Omental fat pad (tissue), 4 donors: ENCODE measurements at places on chromosomes 7 and 10. TPM values are rescaled to one million over a fixed set of nuclear protein-coding genes. Genes with fewer than 3 reads are reported as not detected.
A peak's percentile ranks its signal among the peaks of the same experiment; 100 is the strongest.

Gene NME8
- not detected for total RNA-seq

Gene CADPS2
- 32.1 TPM for total RNA-seq

Gene STEAP2
- 24.7 TPM for total RNA-seq

Gene ENTPD1
- 20.5 TPM for total RNA-seq

Gene HOXA6
- total RNA-seq = 1.1 TPM

Gene SFXN4
- total RNA-seq = 18.5 TPM

Gene CRHR2
- not detected for total RNA-seq

Gene SFRP4
- total RNA-seq = 10.9 TPM

Gene FRMD4A
- 66.8 TPM for total RNA-seq

Gene GIMAP7
- total RNA-seq = 5.8 TPM

Gene GPRIN2
- total RNA-seq = 0.46 TPM

Gene OR2A7
- total RNA-seq = 4.5 TPM

- no peak for DNase-seq
Measured at GRCh38 chr10:9913876-9914514, 1103.7 kb upstream of the CELF2 start.

DNA sequence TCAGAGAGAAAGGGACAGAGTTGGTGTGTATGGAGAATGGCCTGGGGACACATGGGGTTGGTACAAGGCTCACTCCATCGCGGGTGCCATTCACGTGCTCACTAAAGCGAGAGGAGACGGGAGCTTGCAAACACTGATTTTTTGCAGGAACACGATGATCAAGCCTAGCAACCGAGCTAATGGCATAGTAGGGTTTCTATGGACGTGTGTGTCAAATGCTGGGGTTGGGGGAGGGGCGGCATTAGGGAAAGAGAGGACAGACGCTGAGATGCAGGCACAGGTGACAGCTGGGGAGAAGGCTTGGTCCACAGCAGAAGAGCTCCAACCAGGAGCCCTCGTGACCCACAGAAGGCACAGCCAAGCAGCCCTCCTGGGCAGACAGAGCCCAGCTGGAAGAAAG lies 33.9 kb downstream of the RCC1L start:
- no peak for DNase-seq

- no peak for DNase-seq
Measured at GRCh38 chr7:100515072-100515532, 23.9 kb upstream of the AGFG2 start.

GRCh38 chr7:49986191-49986590 lies 106.9 kb downstream of the ZPBP start:
- DNase-seq = no peak

DNA sequence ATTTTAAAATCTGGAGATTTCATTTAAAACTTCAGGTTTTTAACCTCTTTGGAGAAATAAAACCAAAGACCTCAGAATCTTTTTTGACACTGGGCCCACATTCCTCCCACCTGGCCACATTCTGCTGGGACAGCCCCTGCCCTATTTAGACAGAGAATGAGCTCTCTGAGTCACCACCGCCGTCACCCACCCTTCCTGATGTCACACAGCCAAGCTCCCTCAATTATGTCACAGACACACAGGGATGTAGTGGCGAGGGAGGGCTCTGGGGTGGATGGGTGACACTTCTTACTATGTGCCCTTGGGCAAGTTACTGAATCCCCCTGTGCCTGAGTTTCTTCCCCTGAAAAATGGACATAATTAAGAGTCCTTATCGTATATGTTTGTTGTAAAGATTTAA lies 162.6 kb downstream of the RAB11FIP2 start:
- no peak for DNase-seq

GRCh38 chr10:78762086-78762630 lies 306.6 kb upstream of the ZMIZ1 start:
- no peak for DNase-seq

DNA sequence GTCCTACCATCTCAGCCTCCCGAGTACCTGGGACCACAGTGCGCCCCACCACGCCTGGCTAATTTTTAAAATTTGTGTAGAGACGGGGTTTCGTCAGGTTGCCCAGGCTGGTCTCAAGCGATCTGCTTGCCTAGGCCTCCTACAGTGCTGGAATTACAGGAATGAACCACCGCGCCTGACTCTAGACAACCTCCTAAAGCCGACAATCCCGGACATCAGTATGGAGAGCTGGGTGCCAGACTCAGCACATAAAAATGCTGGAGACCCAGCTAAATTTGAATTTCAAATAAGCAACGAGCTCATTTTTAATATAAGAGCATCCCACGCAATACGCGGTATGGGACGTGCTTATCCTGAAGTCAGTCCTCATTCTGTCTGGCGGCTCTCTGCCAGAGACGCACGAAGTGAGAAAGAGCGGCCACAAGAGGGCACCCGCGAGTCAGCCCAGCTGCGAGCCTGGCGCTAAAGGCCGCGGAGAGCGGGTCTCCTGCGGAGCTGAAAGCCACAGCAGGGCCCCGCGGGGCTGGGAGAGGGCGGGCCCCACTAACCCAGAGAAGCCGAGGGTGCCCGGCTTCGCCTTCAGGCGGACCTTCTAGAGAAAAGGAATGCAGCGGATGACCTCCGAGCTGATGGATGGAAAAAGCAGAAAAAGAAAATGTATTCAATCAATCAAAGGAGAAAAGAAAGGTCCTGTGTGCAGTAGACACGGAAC lies 7.0 kb downstream of the CALY start:
- peak; percentile 84 for DNase-seq

DNA sequence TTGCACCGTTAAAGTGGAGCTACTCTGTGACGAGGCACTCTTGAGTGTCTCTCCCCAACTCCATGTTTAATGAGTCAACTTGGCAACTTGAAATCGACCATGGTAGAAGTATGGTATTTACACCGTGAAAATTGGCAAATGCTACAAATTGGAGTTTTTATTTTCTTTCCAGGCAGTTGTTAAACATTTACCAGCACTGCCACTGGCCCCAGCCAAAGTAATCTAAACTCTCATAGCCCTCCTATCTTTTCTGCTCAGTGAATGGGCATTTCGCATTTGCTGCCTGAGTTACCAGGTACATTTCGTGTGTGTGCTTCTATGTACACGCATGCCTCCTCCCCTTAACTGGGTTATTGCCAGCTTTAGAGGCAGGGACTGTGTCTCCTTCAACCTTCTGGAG lies 83.3 kb downstream of the NHLRC2 start:
- no peak for DNase-seq

DNA sequence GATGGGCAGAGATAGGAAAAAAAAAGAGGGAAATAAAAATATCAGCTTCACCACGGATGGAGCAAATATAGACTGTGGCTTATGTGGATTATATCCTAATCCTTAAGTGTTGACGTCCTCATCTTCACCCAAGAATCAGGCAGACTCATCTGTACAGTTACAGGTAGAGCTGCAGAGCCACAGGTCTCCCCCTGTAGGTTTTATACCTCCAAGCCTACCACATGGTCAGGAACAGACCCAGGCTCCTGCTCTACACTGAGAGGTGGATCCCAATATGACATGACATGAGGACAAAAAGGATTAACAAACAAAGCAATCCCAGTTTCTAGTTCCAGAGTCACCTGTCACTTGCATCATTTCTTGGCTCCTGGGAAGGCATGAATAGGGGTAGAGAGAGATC lies 400.8 kb downstream of the SEMA3D start:
- no peak for DNase-seq

- no peak for DNase-seq
Measured at GRCh38 chr10:91987397-91988037, 63.9 kb downstream of the BTAF1 start.

GRCh38 chr7:142754681-142755575 lies 5.7 kb downstream of the PRSS1 start:
- DNase-seq = no peak

GRCh38 chr7:21094589-21094988 lies 307.9 kb upstream of the SP8 start:
- no peak for DNase-seq

DNA sequence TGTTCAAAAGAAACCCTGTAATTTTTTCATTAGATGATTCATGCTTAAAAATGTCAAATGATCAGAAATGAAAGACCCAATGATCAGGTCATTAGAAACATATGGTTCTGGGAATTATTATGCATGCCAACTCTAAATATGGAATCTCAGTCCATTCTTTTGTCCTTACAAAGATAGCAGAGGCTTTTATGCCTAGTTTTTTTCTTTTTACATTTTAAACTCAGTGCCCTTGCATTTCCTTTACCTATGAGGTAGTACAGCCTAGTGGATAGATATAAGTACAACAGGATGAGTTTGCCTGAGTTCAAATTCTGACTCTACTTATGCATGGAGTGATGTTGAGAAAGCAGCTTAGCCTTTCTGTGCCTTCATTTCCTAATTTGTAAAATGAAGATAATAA lies 392.9 kb downstream of the SUGCT start:
- DNase-seq = no peak

GRCh38 chr7:148144827-148145226 lies 445.7 kb upstream of the C7orf33 start:
- no peak for DNase-seq

DNA sequence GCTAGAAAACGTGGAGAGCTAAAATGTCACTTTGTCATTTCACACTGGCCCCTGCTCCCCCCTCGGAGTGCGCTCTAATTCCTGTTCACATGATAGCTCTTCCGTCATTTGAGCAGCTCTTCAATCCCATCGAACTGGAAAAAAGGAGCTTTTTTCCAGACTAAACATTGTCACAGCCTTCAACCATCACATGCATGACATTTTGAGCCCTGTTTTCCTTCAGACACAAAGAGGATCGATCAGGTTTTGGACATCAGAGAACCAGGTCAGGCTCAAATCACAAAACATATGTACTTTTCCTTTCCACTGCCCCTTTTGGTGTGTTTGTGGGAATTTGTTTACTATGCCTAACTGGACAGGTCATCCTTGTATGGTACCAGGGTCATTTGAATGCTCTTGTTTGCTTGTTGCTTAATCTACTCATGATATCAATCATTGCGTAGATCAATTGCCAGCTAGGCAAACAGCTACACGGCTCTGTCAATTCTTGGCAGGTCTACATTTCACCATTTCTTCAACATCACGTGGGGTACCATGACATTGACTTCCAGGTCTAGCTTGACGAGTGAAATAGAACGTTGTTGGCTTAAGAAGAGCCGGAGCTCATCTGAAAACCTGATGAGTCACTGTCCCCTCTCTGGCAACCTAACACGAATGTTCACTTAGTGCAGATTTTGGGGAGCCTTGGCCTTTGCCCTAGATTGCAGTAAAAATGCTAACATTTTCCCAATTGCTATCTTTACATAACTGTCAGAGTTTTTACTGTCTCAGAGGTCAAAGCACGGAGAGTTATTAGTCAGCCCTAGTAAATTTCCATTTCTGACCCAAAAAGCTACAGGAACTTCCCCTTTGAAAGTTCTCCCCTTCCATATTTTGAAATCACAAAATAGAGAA lies 87.3 kb downstream of the LYZL2 start:
- no peak for DNase-seq

DNA sequence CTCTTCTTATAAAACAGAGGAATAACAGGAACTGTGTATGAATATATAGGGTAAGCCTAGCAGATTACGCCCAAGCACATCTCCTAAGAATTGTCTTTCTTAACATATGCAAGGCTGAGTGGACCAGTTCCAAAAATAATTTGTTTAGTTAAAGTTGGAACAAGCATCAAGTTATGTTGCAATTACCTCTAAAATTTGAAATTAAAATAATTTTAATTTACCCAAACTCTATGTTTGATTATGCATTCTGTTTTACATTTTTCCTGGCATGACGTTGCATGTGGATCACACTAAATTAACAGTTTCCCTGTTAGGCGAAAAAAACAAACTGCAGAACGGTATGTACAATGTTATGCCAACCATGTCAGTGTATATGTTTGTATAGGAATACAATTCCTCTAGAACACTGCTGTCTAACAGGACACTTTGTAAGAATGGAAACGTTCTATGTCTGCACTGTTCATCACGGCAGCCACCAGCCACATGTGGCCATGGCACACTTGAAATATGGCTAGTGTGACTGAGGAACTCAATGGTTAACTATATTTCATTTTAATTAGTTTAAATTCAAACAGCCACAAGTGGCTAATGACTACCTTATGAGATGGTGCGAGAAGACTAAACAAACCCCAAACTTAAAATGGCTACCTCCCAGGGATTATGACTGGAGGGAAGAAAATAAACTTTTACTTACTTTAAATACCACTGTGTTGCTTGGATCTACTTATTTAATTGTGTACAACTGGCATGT lies 281.1 kb upstream of the KLF14 start:
- no peak for DNase-seq

- no peak for DNase-seq
Measured at GRCh38 chr10:42996588-42996987, 80.3 kb upstream of the RET start.

- no peak for DNase-seq
Measured at GRCh38 chr7:82110146-82110840, 333.3 kb downstream of the CACNA2D1 start.

- no peak for DNase-seq
Measured at GRCh38 chr10:81696609-81697388, 178.2 kb upstream of the NRG3 start.
